Activated gamma-delta T cell treated with anti-CD3 and anti-CD28 coated beads, Interleukin-2, amount 50 U/mL, for 16 hours (primary cell): ENCODE measurements at places on chromosomes 5 and 9.
A peak's percentile ranks its signal among the peaks of the same experiment; 100 is the strongest.

DNA sequence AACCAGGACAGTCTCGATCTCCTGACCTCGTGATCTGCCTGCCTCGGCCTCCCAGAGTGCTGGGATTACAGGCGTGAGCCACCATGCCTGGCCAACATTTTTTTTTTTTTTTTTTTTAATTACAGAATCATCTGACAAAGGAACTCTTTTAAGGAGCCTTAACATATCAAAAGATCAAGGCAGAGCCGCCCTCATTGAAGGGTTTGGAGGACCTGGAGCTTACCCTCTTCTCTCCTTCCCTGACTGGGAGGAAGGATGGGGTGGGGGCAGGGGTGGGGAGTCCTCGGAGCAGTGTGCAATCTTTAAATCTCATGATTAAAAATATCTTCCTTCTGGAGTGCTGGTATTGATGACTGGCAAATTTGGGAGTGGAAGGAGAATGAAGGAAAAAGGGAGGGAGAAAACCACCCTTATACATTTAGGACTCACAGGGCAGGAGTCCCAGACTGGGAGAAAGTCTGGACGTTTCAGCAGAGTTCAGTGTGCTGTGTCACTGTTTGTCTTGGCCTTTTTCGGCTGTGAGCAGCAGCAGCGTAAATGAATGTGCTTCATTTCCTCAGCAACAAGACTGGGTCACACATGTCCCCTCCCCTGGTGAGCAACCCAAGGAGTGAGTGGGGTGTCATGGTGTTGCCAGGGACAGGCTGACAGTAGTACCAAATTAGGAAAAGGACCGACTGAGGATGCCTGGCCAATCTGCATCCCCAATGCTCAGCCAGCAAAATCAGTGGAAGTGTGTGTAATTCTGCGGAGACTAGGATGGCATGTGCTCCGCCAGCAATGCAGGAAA is 115.3 kb upstream of the BNC2 start:
- no peak for DNase-seq

- no peak for DNase-seq
Measured at GRCh38 chr5:96096724-96097123, 135.1 kb upstream of the ELL2 start.

DNA sequence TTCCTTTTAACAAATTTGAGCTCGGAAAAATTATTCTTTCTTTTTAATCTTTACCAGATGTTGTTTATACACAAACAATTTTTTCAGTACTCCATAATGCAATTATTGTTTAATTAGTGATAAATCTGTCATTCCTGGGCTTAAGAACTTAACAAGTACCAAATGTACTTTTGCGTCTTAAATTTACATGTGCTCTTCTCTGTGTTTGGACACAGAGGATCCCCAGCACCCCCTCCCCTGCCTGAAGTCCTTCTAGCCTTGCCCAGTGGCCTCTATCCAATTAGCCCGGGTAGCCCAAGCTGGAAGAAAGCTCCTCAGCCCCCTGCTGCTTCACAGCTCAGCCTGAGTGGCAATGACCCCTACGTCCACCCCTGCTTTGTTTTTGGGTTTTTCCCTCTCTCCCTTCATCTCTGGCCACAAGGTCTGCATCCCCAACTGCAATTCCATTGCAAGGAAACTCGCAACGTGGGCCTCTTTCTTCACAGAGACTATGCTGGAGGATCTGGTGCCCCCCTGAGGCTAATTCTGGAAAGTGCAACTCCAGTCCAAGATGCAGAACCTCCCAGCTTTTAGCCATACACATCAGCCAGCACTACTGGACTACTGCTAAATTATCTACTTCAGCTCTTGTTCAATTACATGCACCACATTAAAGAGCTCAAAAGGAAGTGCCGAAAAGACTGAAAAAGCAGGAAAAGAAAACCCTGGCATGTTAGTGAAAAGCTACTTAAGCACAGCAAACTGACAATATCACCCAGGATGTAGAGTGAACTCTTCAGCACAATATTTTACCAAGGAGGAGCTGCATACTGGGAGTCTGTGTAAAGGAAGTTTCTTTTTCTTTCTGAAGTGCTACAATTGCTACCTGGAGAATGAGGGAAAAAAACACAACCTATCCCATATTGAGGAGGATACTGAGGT is 186.2 kb downstream of the FANCC start:
- DNase-seq: peak; percentile 9

- DNase-seq: no peak
Measured at GRCh38 chr9:76617497-76618175, 146.6 kb upstream of the PCA3 start.

DNA sequence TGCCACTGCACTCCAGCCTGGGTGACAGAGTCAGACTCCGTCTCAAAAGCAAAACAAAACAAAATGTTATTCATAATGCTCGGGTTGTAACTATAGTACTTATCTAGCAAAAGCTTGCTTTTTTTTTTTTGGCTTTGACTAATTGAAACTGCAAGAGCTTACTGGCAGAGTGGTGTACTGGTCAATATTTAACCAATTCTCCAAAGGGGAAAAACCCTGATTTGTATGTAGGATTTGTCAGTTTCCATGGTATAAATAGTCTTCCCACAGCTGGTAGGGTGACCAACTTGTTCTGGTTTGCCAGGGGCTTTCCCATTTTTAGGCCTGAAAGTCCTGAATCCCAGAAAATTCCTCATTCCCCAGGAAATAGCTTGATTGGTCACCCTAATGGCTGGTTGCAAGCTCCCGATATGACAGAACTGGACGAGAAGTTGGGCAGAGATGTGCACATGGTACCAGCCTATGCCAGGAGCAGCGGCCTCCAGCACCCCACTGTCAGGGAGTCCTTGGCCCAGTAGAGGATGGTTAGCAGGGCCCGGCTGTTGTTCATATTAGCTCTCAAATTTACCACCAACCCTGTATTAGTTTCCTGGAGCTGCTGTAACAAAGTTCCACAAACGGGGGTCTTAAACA is 58.0 kb downstream of the FXN start:
- no peak for DNase-seq

- no peak for DNase-seq
Measured at GRCh38 chr5:35136386-35136785, 88.6 kb upstream of the AGXT2 start.

DNA sequence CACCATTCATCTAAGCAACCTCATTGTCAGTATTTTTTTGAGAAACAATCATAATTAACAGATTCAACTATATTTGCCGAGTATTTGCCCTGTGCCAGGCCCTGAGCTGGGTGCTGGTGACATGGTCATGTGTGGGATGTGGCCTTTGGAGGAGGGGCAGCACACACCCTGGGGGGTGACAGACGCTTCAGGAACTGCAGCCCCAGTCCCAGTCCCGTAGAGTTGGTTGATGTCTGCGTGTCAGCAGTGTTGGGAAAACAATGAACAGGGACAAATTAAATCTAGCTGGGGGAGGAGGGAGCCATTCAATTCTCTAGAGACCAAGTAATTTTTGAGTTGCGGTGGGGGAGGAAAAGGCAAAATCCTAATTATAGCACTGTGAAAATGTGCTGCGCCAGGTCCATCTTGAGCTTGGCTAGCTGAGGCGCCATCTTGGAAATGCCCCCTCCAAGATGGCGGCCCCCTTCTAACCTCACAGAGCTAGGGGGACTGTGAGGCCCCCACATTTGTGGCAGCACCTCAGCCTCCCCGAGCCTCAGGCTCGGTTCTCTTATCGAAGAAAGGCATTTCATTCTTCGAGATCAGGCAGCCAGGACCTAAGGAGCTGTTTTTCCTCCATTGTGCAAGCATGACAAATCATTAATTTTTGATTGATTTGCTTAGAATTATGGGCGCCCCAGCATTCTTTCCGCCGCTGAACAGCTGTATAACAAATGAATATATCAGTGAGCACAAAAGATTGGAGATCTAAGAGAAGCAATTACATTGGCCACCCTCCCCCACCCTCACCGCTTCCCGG is 87.8 kb downstream of the ZNF618 start:
- DNase-seq: no peak

- DNase-seq: no peak
Measured at GRCh38 chr5:147348046-147348445, 113.2 kb downstream of the STK32A start.
